ENCODE measurements at places on chromosomes 3 and 15.

- peak; percentile 15 for DNase-seq
These were observed 32.4 kb downstream of the CDAN1 start for GRCh38 chr15:42704492-42704926.

- DNase-seq, result no peak
These were observed 1.5 kb downstream of the TRPC1 start for GRCh38 chr3:142725357-142725739.

DNA sequence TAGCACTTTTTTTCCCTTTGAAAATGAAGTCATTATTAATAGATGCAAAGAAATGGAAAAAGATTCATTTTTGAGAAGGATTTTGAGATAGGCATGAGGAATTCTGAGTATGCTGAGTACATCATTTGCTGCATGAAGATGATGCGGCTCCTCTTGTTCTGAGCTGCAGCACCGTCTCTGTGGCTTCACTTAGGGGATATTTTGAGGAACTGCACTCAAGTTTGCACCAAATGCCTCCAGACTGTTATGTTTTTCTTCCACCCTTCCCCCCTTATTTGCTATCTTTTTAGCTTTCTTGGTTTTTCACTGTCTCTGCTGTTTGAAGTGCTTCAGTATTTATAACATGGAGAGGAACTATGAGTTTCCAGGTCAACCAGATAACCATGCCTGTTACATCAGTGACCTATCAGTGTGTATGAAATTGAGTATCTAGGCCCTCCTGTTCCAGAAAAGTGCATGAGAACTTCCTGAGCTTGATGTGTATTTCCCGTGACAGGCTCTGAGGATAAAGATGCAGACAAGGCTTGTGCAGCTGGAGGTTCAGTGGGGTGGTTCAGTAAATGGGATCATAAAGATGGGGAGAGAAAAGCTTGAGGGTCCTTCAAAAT is 128.7 kb downstream of the PDCD6IP start:
- DNase-seq, result no peak

GRCh38 chr3:33217866-33218445 is 654 bp downstream of the SUSD5 start:
- no peak for DNase-seq

DNA sequence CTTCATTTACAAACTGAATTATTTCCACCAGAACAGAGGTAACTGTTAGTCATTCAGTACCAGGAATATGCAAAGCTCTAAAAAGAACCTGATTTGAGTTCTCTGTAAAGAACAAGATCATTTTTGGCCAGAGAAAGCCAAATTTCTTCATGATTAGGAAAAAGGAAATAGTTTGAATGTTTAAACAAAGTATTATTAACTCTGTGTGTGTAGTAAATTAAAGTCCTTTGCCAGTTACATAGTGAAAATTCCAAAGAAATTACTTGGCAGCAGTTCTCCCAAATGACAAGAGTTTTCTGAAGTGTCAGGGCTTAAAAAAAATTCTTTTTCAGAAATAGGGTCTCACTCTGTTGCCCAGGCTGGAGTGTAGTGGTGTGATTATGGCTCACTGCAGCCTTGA is 24.5 kb downstream of the QTRT2 start:
- no peak for DNase-seq

- DNase-seq, result no peak
These were observed at the start of gene PLA2G4F for GRCh38 chr15:42156243-42156922. Gene PLA2G4F, minus strand, starts transcription at chr15:42156636. Its CDS starts 87 bp downstream, at chr15:42156549.

DNA sequence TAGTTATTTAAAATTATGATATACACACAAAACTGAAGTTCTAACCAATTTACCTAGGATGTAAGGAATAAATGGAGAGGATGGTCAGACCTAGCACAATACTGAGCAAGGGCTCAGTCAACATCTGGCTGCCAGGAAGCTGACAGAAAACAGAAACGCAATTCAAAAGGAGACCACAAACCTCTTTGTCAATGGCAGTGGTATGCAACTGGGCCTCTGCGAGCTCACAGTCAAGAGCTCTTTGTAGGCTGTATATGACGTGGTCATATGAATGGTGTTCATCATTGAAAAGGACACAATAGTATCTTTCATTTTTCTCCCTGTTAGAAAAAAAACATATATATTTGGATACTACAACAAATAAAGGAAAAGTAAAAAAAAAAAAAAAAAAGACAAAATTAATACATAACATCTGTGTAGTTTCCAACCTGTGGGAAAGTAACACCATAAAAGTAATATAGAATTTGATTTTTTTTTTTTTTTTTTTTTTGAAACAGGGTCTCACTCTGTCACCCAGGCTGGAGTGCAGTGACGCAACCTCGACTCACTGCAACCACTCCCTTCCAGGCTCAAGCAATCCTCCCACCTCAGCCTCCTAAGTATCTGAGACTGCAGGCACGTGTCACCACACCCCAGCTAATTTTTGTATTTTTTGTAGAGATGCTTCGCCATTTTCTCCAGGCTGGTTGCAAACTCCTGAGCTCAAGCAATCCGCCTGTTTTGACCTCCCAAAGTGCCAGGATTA is 37.9 kb downstream of the UBR1 start:
- no peak for DNase-seq

DNA sequence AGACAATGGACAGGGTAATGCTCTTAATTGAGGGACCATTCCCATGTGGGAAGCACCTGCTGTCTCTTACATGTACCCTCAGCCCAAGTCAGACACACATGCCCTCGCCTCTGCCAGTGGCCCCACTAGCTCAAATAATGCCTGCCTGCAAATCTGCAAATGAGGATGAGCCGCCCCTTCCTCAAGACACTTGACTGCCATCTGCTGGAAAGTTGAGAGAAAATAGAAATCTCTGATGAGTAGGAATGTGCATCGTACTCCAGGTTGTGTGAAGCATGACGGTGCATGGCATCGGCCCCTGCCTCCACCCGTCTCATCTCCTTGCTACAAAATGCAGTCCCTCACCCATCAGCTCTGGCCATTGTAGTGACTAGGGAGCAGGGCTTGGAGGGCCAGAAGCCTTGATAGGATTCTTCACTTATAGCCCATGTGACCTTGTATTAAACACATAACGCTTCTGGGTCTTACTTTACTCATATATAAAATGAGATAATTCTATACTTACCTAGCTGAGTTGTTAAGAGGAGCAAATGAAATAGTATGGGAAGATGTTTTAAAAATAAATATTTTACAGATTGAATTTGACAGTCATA is 6.3 kb upstream of the SCN5A start:
- peak; percentile 25 for DNase-seq

DNA sequence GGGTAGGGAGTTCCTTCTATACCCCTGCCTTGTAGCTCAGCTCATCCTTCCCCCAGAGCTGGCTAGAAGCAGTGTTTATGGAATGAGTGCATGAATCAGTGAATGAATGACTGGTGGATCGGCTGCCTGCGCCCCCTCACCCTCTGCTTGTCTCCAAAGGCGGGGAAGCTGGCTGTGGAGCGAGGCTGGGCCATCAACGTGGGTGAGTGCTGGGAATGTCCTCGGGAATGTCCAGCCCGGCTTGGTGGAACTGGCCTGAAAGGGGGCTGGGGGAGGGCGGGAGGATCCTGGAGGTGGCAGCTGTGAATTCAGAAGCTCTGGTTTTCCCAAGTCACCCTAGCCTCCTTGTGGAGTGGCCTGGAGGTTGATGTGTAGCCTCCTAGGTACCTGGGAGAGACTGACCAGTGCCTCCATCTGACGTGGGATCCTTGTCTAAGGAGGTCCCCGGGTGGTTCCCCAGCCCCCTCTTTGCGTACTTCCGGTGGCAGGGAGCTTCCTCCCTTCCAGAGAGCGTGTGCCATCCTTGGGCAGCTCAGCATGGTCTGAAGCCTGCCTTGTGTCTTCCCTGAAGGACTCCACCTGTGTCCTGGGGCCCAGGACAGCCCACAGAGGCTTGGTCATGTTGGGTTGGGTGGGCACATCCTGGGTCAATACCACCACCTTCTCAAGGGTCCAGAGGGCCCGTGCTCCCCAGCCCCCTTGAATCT is 18.4 kb downstream of the HDAC11 start:
- DNase-seq, result no peak

GRCh38 chr3:54003136-54003535 is 111.5 kb upstream of the SELENOK start:
- DNase-seq, result no peak

DNA sequence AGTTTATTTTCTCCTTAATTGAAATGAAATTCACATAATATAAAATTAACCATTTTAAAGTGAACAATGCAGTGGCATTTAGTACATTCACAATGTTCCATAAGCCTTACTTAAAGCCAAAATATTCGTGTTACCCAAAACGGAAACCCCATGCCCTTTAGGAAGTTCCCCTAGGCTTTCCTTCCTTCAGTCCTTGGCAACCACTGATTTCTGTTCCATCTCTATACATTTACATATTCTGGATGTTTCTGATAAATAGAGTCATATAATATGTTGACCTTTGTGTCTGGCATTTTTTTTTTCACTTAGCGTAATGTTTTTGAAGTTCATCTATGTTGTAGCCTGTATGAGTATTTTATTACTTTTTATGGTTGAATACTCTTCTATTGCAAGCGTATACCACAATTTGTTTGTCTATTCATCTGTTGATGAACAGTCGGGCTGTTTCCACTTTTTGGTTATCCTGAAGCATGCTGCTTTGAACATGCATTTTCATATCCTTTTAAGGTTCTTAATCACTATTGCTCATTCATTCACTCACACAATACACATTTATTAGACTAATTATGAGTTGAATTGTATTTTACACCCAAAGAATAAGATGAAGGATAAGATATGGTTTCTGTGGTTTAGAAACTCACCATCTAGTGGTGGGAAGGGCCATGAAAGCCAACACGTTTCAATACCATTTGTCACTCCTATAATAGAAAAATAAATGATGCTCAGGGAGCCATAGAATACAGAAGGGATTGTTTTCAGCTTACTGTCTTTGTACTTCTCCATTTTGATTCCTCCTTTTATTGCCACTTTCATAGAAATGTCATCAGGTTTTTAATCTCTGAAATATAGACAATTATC is 408.2 kb upstream of the CBLB start:
- no peak for DNase-seq

DNA sequence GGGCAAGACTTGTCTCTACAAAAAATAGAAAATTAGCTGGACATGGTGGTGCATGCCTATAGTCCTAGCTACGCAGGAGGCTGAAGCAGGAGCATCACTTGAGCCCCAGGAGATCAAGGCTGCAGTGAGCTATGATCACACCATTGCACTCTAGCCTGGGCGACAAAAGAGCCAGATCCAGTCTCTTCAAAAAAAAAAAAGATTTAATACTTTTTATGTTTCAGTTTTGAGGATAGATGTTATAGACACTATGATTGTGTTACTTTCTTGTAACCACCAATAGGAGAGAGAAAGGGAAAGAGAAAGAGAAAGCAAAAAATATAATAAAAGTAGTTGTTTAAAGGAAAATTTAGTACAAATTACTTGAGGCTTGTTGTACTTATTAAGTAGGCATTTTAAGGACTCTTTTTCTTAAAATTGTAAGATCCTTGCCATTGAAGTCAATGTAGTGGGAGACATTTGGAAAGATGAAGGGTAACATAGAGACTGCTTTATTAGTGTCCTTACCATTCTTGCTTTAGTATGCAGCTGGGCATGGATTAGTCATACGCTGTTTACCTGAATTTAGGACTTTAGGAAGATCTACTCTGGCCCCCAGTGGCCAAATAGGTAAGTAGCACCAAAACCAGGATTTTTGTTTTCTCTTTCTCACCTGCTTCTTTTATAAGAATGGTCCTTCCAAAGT is 35.1 kb upstream of the ZDHHC23 start:
- DNase-seq, result peak; percentile 74

GRCh38 chr15:39447346-39447745 is 133.5 kb upstream of the THBS1 start:
- DNase-seq, result no peak

DNA sequence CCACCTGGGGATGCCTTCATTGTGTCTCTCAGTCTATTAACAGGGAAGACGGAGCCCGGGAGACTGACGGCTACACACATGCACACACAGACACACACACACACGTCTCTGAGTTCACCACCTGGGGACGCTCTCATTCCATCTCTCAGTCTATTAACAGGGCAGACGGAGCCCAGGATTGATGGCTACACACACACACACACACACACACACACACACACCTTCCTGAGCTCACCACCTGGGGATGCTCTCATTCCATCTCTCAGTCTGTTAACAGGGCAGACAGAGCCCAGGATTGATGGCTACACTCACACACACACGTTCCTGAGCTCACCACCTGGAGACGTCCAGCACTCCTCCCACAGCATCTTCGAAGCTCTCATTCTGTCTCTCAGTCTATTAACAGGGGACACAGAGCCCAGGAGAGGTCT is 143.9 kb downstream of the OR4M2 start:
- DNase-seq, result no peak

DNA sequence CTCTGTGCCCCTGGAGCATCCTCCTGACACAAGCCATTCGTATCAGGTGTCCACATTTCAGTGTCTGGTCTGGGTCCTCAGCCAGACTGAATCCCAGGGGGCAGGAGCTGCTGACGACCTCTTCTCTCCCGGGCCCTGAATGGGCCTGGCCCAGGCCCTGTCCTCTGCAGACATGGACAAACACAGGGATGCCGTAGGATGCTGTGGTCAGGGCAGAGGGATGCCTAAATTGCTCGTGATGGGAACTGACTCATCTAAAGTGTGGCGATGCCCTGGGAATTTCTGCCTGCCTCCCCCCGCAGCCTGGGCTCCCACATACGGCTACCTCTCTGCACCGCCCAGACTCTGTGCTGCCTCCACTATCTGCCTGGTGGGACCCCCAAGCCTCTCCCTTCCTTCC is 58.5 kb upstream of the CTSH start:
- no peak for DNase-seq

DNA sequence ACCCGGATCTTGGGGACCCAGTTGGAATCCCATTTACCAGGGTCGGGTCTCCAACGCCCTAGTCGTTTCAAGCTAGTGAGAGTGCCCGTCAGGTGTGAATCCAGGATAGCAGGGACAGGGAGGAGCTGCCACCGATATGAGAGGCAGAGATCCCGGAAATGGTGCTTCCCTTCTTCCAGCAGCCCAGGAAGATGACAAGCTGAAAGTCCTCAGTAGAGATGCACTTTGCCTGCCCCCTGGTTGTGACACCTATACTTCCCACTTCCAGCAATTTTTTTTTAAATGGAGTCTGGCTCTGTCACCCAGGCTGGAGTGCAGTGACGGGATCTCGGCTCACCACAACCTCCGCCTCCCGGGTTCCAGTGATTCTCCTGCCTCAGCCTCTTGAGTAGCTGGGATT is 503.0 kb downstream of the NTRK3 start:
- no peak for DNase-seq

- DNase-seq, result no peak
These were observed 11.3 kb downstream of the ARL8B start for GRCh38 chr3:5133239-5134018.

DNA sequence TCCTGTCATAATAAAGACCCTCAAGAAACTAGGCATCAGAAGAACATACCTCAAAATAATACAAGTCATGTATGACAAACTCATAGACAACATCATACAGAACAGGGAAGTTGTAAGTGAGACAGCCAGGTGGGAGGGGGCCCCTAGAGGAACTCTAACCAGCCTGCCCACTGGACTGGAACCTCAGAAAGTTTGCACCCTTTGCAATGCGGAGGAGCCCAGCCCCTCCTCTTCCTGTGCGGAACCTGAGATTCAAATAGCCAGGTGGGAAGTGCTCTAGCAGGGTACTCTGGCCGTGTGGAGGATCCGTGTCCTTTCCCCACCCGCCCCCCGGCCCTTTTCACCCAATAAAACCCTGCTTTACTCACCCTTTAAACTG is 387.0 kb upstream of the CBLB start:
- DNase-seq, result no peak

Measured in NCI-H1694 treated with DMSO at 0.1 percent for 48 hours (cell line).